Stimulated activated CD4-positive, alpha-beta T cell treated with anti-CD3 and anti-CD28 coated beads, Interleukin-1b, Interleukin-23, amount 100 ng/mL, for 24 hours (primary cell): ENCODE measurements at places on chromosomes 1 and 21.

- no peak for DNase-seq
Observed at GRCh38 chr1:42820813-42821212, 3.6 kb upstream of the SVBP start.

DNA sequence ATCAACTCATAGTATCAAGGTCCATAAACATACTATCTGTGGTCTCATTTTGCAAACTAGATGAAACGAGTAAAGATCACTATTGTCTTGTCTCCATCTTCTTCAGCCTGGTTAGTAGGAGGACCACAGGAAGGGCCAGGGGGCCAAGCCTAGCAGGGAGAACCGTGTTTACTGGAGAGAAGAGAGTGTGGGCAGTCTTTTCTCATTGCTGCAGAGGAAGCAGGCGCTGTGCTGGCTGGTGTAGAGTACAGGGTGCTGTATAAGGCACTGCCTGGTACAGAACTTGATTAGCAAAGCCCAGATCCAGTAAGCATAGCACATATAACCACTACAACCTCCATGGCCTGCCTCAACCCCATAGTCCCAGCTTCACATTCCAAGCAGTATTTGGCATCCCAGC is 10.0 kb upstream of the B4GALT3 start:
- DNase-seq, result no peak

DNA sequence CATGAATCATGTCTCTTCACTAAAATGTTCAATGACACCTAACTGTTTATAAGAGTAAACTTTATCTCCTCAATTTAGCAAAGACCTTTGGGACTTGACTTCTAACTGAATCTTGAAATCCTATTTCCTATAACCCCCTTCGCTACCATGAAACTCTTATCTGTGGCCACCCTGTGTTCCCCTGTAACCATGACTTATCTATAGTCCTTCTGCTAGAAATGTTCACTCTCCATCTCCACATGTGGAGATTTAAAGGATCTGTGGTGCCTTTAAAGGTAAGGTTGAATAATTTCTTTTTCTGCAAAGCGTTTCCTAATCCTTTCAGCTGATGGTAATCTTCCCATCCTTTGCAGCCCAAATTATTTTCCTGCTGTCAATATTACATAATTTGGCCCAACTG is 436.3 kb upstream of the RUNX1 start:
- no peak for DNase-seq

- DNase-seq, result no peak
Observed at GRCh38 chr1:147486876-147487656, 54.2 kb upstream of the BCL9 start.

- DNase-seq, result no peak
Observed at GRCh38 chr1:62953633-62954032, 169.7 kb downstream of the ATG4C start.

DNA sequence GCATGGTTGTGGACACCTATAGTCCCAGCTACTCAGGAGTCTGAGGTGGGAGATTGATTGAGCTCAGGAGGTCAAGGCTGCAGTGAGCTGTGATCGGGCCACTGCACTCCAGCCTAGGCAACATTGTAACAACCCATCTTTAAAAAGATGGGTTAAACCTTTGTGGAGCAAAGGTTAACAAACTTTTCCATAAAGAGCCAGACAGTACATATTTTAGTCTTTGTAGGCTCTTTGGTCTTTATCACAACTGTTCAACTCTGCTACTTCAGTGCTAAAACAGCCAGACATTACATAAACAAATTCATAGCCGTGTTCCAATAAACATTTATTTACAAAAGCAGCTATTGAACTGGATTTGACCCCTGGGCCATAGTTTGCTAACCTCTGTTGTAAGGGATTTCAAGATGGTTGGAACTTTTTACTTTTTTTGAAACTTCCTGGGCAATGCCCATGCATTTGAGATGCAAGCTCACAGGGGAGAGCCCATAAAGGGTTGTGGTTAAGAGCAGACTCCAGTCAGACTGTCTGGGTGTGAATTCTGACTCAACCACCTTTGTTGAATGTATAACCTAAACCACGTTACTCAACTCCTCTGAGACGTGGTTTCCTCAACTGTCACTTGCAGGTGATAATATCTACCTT is 10.8 kb downstream of the INAVA start:
- no peak for DNase-seq

- DNase-seq, result no peak
Observed at GRCh38 chr1:232985882-232986526, 35.6 kb downstream of the NTPCR start.

GRCh38 chr21:15293240-15293639 is 228.4 kb upstream of the NRIP1 start:
- DNase-seq, result no peak

GRCh38 chr1:211734359-211734758 is 58.9 kb upstream of the NEK2 start:
- DNase-seq, result no peak

- DNase-seq, result peak; percentile 25
Observed at GRCh38 chr1:6727535-6727934, 25.9 kb upstream of the DNAJC11 start.

GRCh38 chr1:218456444-218456843 is 111.3 kb downstream of the TGFB2 start:
- DNase-seq, result no peak

DNA sequence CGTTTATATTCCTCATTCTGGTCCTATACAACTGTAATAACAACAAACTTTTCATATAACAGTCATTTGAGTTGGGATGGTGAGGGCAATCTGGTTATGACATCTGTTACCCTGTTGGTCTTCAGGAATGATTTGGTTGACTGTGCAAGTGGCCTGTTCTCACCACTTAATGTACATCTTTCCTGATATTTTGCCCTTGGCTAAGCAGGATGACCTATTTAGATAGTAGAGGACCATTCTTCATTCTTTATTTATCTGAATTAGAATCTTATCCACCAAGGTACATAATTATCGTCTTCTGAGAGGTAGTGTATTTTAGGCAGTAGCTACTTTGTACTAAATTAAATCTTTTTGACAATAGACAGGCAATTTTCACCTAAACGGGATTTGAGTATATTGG is 154.3 kb downstream of the DNM3 start:
- DNase-seq, result no peak

- peak; percentile 28 for DNase-seq
Observed at GRCh38 chr1:6260961-6261614, at the start of gene GPR153. GPR153 (minus strand) TSS chr1:6261098; CDS start chr1:6254905, 6,193 bp downstream.

GRCh38 chr1:147515045-147515869 is 26.0 kb upstream of the BCL9 start:
- DNase-seq, result no peak

- DNase-seq, result peak; percentile 88
Observed at GRCh38 chr1:159780583-159781582, at the start of gene DUSP23. DUSP23 (plus strand) TSS chr1:159780962; CDS start chr1:159781101, 139 bp downstream.

GRCh38 chr1:113912594-113913311 is 7.6 kb downstream of the DCLRE1B start:
- DNase-seq, result no peak

- DNase-seq, result no peak
Observed at GRCh38 chr1:8348047-8348776, 30.3 kb downstream of the SLC45A1 start.

GRCh38 chr1:230127105-230128054 is 60.3 kb downstream of the GALNT2 start:
- peak; percentile 51 for DNase-seq
